Left renal pelvis (tissue), 4 donors: ENCODE measurements at places on chromosomes 5 and 9.

DNA sequence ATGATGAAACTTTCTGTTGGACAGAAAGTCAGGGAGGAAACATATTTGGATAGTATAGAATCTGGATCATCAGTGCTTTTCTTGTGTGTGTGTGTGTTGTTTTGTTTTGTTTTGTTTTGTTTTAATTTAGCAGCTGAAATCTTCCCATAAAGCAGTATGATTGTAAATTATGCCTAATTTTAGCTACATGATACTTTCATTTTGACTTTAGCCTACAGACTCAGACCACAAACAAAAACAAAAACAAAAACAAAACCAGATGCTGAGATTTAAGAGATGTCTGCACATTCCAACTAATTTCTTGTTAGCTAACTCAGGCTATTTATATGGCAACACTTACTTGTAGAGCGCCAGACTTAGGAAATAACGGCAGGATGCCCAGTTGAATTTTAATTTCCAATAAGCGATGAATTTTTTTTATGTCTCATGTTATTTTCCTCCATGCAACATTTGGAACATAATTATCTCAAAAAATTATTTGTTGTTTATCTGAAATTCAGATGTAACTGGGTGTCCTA is 119.5 kb upstream of the TRPC7 start:
- DNase-seq = no peak

DNA sequence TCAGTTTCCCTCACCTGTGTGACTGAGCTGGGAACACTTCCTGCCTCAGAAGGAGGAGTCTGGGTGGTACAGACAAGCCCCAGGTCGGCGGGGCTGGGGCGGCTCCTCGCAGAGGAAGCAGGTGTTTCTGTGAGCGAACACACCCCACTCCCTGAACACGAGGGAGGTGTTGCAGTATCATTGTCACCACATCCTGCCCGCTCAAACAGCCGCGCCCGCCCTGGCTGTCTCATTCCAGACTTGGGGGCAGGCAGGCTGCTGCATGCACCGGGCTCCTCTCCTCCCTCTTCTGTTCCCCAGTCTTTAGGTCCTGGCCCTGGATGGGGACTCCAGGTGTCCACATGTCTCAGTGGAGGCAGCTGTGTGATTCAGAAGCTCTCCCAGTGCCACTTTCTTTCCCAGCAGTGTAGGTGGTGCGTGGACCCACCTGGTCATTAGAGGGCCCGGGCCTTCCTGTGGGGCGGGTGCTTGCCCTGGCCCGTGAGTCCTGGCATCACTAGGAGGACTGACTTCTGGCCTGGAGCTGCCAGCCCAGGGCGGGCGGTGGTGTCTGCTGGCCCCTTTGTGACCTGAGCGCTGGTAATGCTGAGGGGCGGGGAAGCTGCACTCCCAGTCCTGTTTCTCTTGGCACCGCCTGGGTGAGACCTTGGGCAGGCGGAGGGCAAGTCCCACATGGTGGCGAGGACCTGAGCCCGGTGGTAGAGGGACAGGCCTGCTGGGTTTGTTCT is 18.3 kb upstream of the PHYHD1 start:
- no peak for DNase-seq

DNA sequence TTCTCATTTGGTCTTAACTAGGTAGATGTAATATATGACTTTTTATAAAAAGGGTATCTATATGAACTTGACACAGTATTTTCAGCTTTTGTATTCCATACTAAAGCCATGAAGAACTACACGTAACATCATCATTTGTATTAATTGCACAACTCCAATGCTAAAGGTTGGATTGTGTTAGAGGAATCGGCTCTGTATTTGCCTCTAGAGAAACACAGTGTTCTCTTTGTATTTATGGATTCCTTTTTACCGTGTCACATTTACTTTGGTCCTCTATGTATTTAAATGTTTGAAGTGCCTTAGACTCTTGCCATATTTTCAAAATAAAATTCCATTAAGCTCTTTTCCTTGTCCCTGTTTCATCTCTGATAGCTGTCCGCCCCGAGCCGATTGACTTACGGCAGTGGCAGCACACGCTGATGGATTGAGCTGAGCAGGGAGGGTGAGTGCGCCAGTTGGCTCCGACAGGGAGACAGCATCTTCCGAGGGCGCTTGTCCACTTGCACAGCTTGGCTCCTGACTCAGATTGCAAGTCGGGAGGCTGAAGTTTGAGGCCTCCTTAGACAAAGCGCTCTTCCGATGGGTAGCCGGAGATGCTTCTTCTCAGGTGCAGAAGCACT is 95.6 kb upstream of the DMRT1 start:
- no peak for DNase-seq

- DNase-seq = peak; percentile 59
Measured at GRCh38 chr9:137240318-137240840, 708 bp upstream of the TUBB4B start.

DNA sequence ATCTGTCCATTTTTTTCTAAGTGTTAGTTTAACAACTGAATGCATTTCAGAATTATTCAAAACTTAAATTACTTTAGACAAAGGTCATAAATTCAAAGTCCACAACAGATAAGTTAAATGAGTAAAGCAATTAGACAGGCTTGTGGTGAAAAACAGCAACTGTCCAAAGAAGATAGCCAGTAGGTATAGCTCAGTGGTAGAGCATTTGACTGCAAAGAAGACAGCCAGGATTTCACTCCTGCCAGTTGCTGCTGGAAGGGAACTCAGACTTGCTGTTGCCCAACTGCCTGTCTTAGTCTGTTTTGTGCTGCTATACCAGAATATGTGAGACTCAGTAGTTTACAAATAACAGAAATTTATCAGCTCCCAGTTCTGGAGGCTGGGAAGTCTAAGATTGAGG is 10.0 kb downstream of the FANCC start:
- DNase-seq = no peak

- no peak for DNase-seq
Measured at GRCh38 chr5:136028090-136028489, 698 bp upstream of the TGFBI start.

DNA sequence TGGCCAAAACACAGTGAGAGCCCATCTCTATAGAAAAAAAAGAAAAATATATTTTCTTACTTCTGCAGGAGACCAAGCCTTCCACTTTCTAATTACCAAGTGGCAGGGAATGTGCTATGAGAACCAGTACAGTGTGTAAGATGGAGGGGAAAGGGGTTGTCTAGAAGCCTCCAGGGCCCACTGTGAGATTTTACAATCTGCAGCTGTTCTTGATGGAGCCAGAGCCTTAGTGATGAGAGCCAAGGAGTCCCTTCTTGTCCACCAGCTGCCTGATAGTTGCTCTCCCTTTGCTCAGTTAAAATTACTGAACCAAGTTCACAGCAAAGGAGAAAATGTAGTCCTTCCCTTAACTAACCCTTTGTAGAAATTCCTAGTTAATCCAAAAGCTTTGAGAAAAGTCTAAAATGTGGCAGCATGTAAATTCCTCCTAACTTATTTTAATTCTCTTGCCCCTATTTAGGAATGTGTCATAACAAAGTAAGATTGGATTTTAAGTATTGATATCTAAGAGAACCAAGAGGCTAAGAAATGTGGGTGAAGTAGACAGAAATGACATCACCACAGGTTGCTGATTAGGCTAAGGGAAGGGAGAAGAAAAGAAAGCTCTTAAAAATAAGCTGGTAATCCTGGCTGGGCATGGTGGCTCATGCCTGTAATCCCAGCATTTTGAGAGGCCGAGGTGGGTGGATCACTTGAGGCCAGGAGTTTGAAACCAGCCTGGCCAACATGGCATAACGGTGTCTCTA is 19.3 kb downstream of the SRP19 start:
- no peak for DNase-seq

GRCh38 chr9:20209391-20210340 is 412.6 kb downstream of the MLLT3 start:
- DNase-seq = no peak

GRCh38 chr5:78540335-78541085 is 108.1 kb downstream of the LHFPL2 start:
- no peak for DNase-seq

DNA sequence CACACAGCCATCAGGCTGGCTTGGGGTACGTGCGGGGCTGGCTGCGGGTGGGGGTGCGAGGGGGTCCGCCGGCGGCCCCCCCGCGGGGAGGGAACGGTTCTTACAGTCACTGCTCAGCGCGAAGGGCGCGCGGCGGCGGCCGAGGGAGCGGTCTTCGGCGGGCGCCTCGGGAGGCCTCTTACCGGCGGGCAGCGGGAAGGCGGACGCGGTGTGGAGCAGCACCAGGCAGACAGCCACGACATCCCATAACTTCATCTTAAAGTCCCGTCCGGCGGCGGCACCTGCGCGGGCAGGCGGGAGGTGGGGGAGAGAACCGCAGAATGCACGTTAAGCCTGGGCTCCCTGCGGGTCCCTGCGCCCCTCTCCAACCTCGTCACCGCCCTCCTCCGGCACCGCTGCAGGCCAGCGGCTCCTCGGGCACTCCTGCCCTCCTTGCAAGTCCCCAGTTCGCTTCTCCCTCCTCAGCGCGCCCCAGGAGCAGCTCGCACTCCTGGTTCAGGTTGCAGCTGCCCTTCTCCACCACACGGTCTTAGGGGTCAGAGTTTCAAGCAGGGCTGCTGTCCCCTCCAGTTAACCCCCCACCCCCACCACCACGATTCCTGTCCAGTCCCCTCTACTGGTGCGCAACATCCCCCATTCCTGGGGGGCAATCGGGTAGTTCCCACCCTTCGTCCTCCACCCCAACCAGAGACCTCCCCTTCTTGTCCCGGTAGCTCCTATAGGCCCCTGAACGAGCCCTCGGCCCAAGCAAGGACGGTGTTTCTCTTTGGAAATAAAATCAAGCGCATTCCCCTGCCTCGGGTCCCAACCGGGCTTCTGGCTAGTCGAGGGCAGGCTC is 5.1 kb downstream of the GDNF start:
- no peak for DNase-seq

DNA sequence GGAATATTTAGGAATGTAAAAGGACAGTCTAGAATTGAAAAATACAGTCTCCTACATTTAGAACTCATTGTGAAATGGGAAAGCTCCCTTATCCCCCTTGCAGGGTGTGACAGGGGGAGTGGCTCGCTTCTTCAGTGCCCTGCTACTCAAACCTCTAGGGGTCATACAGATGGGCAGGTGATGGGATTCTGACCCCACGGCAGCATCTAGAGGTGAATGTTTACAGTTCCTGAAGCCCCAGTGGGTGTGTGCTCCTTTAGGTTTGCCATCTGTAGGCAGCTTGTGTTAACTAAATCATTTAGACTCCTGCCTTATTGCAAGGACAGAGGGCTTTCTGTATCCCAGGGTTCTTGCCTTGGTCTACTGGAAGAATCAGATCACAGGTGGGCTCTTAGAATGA is 271.0 kb upstream of the MPDZ start:
- no peak for DNase-seq

GRCh38 chr5:54302267-54302687 is 8.1 kb downstream of the ARL15 start:
- DNase-seq = no peak

DNA sequence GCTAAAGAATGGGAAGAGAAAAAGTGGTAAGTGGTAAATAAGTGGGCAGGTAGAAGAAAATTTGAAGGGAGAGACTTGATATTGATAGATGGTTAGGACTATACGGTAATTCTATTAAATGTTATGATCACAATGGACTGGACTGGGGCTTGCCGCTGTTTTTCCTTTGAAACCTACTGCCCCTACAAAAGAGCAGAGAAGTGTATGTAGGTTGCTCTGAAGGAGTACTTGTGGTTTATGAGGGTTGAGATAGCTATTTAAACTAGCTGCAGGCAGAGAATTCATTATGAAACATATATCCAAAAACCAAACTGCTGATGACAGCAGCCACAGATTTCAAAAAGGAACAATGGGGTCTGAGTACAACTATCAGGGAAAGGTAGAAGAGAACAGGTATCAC is 16.8 kb upstream of the HK3 start:
- DNase-seq = no peak

DNA sequence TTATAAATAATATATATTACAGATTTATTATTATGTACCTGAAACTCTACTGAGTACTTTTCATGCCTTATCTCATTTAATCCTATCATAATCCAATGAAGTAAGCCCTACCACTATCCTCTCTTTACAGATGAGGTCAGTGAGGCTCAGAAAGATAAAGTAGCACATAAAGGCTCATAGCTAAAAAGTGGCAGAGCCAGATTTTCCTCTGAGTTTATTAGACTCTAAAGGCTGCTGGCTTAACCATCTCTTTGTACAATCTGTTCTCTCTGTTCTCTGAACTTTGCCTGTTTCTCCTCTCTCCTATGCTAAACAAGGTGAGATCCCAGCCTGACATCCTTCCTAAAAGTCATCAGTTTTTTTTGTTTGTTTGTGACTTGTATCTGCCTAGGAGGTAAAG is 311.2 kb downstream of the KCTD16 start:
- DNase-seq = no peak

GRCh38 chr5:177410575-177410974 is 1.2 kb upstream of the F12 start:
- no peak for DNase-seq

- no peak for DNase-seq
Measured at GRCh38 chr5:63029891-63030290, 451.3 kb downstream of the LRRC70 start.

DNA sequence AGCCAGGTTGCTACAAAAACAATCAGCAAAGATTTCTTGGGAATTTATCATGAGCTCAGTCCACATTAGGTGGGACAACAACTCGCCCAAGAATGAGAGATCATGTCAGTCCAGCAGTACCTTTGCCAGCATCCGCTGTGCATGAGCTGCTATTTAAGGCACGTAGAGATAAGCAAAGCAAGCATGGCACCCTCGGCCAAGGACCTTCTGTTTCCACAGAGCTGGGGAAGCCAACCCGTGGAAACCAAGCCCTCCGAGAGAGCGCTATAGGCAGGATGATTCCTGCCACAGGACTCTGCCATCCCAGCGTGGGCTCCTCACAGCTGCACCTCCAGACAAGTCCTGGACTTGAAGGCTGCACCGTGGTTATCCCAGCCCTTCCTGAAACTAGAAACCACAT is 189.5 kb upstream of the PPP1R26 start:
- DNase-seq = no peak

DNA sequence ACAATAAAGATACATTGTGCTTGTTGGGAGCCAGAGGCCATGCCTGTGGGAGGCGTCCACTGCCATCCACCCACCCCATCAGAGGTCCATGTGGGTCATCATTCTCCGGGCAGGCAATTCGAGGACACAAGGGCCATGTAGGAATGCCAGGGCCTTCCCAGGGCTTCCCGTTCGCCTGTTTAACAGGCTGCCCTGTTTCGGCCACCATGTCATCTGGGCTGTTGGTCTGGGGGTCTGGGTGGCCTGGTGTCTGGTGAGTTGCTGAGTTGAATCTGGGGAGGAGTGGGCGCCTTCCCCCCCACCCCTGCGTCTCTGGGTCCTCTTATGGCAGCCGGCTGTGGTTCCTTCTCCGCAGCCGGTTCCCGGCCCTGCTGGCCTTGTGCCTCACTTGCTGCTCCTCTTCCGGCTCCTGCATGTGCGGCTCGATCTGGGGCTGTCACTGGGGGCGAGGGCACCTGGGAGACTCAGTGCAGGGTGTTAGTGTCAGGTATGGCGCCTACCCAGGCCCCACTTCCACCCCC is 117.4 kb downstream of the WNK2 start:
- no peak for DNase-seq

- DNase-seq = no peak
Measured at GRCh38 chr9:121055642-121056143, 5.6 kb upstream of the C5 start.

- DNase-seq = no peak
Measured at GRCh38 chr5:23437011-23437410, 70.4 kb upstream of the PRDM9 start.
